ENCODE measurements at places on chromosomes 6 and 20.

- DNase-seq: no peak
Measured at GRCh38 chr20:58056921-58057686, 171.3 kb downstream of the ANKRD60 start.

GRCh38 chr6:48979085-48979484 is 484.0 kb downstream of the MMUT start:
- no peak for DNase-seq

GRCh38 chr20:4026093-4026601 is 10.8 kb upstream of the RNF24 start:
- peak; percentile 79 for DNase-seq

DNA sequence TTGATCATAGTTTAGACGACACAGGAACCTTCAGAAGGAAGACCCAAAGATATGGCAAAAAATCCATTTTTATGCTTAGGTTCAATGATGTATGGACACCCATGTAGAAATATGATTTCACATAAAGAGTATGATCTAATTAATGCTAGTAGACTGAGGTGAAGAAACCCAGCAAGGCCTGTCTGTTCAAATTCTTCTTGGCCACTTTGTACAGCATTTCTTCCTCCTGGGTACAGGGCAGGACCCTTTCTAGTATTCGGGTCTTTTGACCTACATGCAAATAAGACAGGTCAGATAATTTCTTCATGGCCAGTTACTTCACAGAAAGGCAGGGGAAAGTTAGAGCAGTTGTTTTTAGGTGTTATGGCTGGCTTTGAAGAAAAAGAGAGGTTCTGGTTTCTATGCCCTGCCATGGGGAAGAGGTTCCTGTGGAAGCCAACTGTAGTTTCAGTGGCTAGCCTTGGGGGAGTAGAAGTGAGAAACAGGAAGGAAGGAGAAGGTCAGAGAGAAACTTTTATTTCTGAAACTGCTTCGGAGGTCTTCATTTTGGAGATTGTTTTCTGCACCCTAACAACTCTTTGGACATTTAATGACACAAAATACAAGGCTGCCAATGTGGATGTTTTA is 208.3 kb downstream of the PTPRK start:
- DNase-seq: no peak

- peak; percentile 27 for DNase-seq
Measured at GRCh38 chr6:69985180-69985579, 118.8 kb downstream of the COL19A1 start.

- DNase-seq: no peak
Measured at GRCh38 chr6:12328701-12329100, 38.5 kb downstream of the EDN1 start.

DNA sequence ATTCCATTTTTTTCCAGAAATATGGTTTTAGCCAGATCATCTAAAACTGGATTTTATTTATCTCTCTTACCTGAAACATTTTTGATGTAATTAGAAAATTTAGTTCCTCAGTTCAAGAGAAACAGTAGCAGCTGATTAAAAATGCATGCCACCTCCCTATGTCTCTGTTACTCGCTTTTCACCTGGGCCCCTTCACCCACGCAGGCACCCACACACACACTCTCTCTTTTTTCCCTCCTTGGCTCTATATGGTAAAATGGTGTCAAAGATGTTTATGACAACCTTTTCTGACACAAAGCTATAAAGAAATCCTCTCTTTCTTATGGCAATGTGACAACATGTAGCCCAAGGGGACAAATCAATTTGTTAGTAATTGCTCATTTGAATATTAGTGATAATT is 5.8 kb upstream of the SGK1 start:
- DNase-seq: no peak

DNA sequence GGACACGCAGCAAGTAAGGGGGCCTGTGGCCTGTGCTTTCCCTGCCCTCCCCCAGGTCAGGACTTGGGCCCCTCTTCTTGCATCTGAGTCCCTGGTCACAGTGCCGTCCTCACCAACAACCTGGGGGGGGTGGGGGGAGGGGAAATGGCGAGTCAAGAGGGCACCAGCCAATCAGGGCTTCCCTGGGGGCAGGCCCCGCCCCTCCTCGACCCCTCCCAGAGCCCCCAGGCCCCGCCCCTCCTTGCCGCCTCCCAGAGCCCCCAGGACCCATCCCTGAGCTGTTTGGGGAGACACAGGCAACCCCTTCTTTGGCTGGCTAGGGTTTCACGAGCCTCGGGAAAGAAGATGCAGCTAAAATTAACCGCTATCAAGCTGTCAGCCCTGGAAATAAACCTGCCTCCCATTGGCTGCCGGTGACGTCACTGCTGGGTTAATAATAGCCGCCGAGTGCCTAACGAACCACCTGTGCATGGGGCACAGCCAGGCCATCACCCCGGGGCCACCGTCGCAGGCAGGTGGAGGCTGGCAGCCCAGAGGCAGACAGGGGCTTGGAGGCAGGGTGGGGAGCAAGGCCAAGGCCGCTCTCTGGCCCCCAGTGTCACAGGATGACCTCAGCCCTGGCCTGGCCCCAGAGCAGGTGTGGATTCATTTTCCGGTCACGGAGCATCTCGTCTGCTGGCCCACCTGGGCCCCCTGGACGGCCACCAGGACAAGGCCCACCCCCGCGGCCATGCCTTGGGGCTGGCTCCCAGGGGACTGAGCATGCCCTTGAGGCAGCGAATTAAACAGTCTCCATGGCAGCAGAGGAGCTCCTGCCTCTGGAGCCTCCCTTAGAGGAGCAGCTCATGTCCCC is 3.2 kb upstream of the EEF1A2 start:
- DNase-seq: peak; percentile 19

GRCh38 chr6:159931112-159931511 is 37.8 kb upstream of the IGF2R start:
- DNase-seq: no peak
